ENCODE measurements at places on chromosomes 16 and 17.
A peak's percentile ranks its signal among the peaks of the same experiment; 100 is the strongest.

- DNase-seq, result no peak
Measured at GRCh38 chr16:25699069-25699468, 7.3 kb downstream of the HS3ST4 start.

DNA sequence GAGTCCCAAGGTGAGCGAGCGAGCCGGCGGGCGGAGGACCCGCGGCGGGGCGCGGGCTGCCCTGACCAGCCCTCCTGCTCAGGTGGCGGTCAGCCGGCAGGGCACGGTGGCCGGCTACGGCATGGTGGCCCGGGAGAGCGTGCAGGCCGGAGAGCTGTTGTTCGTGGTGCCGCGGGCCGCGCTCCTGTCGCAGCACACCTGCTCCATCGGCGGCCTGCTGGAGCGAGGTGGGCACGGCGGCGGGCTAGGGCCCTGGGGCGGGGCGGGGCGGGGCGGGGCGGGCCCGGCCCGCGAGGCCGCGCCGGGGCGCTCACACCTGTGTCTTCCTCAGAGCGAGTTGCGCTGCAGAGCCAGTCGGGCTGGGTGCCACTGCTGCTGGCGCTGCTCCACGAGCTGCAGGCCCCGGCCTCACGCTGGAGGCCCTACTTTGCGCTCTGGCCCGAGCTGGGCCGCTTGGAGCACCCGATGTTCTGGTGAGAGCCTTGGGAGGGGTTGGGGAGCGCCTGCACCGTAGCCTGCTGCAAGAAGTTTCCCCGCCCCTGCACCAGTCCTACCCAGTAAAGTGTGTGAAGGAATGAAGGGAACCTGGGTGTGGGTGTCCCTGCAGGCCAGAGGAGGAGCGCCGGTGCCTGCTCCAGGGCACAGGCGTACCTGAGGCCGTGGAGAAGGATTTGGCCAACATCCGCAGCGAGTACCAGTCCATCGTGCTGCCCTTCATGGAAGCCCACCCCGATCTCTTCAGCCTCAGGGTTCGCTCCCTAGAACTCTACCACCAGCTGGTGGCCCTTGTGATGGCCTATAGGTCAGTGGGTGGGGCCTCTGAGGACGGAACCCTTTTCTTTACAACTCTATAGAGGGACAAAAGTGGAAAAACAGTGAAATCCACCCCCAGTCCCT lies 802 bp downstream of the SETD6 start:
- DNase-seq, result peak; percentile 62

DNA sequence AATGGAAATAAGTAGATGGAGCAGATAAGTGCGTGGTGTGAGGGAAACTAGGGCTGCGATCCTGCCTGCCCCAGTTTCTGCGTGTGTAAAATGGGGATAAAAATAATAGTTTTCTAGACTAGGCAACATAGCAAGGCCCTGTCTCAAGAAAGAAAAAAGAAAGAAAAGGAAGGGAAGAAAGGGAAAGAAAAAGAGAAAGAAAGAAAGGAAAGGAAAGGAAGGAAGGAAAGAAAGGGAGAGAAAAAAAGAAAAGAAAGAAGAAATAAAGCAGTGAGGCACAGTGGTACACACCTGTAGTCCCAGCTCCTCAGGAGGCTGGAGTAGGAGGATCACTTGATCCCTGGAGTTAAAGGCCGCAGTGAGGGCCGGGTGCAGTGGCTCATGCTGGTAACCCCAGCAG lies 2.2 kb upstream of the PKMYT1 start:
- no peak for DNase-seq

DNA sequence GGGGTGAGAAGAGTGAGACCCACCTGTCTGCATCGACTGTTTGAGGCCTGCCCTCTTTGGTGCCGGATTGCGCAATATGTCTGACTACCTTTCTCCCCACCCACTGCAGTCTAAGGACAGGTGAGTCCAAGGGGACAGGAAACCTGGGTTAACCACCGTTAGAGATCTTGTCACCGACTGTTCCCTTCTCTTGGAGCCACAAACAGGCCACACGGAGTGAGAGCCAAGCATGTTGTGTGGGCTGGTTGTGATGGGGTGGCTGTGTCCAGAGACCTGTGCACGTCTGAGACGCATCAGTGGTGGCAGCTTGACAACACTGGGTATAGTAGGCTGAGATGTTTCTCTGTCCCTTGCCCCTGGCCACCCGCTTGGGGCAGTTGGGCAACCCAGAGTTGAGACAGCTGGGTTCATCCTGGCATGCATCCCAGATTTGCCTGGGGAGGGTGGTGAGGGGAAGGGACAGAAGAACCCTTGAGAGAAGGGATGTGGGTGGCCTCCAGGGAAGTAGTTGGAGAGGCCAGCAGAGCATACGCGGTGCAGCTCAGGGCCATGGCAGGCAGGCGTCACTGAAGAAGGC lies 21.4 kb downstream of the MPRIP start:
- DNase-seq, result peak; percentile 84

- no peak for DNase-seq
Measured at GRCh38 chr17:79183043-79183292, 108.3 kb downstream of the ENGASE start.

- no peak for DNase-seq
Measured at GRCh38 chr17:4326608-4327007, 39.9 kb downstream of the UBE2G1 start.

GRCh38 chr16:29154676-29155121 lies 169.8 kb downstream of the LAT start:
- no peak for DNase-seq

DNA sequence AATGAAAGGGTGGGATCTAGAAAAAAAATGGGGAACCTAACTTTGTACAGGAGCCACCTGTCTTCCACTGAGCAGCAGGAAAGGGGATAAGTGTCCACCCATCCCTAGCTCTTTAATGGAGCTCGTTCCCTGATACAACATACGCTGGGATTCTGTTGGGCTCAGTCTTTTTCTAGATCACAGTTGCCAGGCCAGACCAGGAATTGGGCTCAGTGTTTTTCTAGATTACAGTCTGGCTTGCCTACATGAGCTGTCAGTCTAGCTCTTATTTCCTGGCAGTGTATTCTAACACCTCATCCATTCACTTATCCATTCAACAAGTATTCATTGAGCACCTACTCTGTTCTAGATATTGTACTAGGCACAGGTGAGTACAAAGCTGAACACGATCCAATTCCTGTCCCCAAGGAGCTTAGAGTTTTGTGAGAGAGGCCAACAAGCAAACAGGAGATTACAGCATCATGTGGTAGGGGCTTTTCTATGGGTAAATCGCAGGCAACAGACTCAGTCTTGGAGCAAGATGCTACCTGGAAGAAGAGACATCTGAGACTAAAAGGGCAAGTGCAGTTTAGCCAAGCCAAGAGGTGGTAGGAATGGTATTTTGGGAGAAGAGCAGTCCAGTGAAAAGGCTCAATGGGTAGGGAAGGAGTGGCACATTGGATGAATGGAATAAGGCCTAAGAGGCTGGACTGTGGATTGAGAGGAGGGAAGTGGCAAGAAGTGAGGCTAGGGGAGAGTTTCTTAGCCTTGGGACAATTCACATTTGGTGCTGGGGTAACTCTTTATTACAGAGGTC lies 138.0 kb upstream of the HS3ST2 start:
- no peak for DNase-seq

GRCh38 chr16:48409839-48410632 lies 24.8 kb upstream of the SIAH1 start:
- DNase-seq, result no peak

- DNase-seq, result peak; percentile 77
Measured at GRCh38 chr16:20385844-20386832, 18.4 kb downstream of the PDILT start.

GRCh38 chr17:74442670-74443515 lies 11.0 kb downstream of the GPRC5C start:
- DNase-seq, result peak; percentile 97

- no peak for DNase-seq
Measured at GRCh38 chr17:63652106-63652505, 29.9 kb downstream of the MAP3K3 start.

DNA sequence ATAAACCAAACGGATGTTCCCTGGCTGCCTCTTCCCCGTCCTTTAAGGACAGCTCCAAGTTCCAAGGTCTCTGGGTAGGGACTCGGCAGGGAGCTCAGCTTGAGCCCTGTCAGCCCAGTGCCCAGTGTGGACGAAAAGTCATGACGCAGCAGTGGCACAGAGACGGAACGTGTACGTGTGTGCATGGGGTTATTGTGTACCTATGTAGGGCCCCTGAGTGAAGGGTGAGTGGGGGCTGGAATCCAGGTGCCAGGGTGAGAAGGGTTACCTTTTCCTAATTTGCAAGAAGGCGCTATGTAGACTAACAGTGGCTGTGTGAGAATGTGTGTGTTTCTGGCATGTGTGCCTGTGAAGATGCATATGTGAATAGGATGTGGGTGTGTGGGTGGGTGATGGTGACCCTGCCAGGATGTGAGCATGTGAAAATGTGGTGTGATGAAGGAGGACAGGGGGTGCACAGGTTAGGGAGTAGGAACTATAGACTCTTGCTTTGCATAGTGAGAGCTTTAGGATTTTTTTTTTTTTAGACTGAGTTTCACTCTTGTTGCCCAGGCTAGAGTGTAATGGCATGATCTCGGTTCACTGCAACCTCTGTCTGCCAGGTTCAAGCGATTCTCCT lies 6.0 kb downstream of the SCN4A start:
- DNase-seq, result no peak

DNA sequence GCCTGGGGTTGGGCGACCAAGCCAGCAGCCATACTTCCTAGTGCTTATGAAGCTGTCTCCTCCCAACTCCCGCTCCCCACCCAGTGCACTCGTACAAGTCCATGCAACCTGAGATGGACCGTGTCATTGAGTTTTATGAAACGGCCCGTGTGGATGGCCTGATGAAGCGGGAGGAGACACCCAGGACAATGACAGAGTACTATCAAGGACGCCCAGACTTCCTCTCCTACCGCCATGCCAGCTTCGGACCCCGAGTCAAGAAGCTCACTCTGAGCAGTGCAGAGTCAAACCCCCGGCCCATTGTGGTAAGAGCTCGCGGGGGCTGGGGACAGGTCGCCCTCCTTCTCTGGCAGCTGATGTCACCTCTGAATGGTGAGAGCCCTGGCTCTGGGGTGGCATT lies 11.0 kb upstream of the KATNB1 start:
- no peak for DNase-seq

- DNase-seq, result no peak
Measured at GRCh38 chr16:81040842-81041241, 5.2 kb downstream of the ATMIN start.

DNA sequence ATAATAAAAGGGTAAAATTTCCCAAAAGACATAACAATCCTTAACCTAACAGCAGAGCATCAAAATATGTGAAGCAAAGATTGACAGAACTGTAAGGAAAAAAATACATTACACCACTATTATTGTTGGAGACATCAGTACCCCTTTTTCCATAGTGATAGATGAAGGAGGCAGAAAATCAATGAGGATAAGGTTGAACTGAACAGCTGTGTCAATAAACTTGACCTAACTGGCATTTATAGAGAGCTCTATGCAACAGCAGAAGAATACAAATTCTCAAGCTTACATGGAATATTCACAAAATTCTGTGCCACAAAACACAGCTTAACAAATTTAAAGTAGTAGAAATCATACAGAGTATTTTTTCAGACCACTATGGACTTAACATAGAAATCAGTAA lies 195.0 kb upstream of the ELAC2 start:
- DNase-seq, result no peak

GRCh38 chr16:59341368-59341767 lies 607.3 kb upstream of the GOT2 start:
- no peak for DNase-seq

DNA sequence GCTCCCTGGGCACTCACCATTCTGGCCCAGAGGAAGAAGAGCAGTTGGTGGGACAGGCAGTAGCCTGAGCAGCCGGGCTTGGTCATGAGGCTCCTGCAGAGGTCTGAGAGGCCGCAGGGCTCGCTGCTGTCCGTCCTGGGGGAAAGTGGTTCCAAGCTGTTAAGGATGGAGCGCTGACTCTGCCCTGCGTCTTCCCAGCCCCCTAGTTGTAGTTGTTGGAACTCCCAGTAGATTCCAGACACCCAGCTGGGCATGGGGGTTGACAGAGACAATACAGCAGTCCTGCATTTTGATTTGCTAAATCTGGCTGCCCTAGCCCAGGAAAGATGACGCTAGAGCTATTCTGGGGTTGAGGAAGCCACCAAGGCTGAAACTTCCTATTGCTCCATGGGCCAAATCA lies 7.3 kb downstream of the C16orf89 start:
- no peak for DNase-seq

DNA sequence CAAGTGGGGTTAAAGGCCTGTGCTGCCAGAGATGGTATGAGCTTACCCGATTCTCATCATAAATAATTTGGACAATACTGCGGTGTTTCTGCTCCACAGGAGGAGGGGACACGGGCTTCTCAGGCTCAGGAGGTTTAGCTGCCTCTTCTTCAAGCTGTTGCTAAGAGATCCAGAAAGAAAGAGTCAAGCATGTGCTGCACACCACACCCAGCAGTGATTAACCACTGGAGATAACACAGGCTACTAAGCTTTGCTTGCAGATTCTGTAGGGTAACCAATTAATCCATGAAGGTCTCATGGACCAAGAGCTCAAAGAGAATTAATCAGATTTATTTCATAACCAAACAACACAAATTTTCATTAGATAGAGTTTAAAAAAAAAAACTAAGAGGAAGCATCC lies 56.6 kb downstream of the NCOR1 start:
- no peak for DNase-seq

- DNase-seq, result no peak
Measured at GRCh38 chr17:45314741-45315647, 1.8 kb downstream of the MAP3K14 start.

- no peak for DNase-seq
Measured at GRCh38 chr17:76293106-76293505, 15.0 kb downstream of the QRICH2 start.

DNA sequence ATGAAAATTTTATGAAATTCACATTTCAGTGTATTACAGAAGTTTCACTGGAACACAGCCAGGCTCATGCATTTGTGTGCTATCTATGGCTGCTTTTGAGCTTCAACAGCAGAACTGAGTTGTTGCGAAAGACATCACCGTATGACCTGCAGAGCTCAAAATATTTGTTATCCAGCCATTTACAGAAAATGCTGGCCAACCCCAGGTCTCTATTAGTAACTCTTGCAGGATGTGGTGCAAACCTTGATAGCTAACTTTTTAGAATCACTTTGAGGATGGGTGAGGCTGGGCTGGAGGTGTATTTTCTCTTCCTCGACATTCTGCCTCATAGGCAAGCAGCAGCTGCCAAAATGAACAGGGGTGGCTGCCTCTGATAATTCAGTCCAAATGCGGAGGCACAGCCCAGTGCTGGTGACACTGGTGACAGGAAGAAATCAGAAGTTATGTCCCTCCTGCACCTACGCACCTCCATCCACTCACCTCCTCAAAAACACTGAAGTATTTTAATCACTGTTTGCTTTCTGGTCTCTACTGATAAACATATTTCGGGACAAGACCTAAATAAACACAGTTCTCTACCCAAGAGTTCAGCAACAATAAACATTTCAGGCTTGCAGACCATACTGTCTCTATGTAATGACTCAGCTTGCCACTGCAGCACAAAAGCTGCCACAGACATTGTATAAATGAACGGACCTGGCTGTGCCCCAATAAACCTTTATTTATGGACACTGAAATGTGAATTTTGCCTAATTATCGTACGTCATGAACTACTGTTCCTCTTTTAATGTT lies 28.5 kb downstream of the ARHGAP17 start:
- DNase-seq, result peak; percentile 61

GRCh38 chr16:17940584-17941364 lies 395.8 kb downstream of the NPIPA8 start:
- no peak for DNase-seq

GRCh38 chr17:14296166-14296910 lies 4.5 kb upstream of the HS3ST3B1 start:
- no peak for DNase-seq
